ENCODE measurements at places on chromosomes 11 and 22.

DNA sequence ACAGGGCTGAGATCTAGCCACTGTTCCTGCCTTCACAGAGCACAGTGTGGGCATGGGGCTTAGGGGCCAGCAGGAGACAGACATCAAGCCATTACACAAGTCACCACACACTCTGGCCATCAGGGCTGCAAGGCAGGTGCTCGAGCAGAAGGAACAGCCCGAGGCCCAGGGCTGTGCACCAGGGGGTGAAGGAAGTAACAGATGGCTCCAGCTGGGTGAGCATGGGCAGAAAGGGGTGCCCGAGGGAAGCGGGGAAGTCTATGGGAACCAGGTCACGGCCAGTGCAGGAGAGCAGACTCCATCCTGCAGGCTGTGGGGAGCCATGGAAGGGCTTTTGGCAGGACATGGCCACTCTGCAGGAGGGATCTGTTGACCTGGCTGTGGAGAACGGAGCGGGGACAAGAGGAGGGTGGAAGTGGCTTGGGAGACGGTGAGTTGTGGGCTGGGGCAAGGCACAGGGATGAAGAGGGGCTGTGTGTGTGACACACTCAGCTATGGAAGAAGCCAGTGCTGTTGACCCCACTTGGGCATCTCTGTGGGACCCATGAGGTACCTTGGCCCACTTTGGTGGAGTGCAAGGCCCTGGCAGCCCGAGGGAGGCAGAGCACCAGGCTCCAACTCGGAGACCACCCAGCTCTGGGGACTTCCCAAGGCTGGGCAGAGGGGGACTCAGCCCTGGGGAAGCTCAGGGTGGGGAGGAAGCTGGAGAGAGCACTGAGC, 3.6 kb downstream of the C11orf68 start:
- no peak for DNase-seq

DNA sequence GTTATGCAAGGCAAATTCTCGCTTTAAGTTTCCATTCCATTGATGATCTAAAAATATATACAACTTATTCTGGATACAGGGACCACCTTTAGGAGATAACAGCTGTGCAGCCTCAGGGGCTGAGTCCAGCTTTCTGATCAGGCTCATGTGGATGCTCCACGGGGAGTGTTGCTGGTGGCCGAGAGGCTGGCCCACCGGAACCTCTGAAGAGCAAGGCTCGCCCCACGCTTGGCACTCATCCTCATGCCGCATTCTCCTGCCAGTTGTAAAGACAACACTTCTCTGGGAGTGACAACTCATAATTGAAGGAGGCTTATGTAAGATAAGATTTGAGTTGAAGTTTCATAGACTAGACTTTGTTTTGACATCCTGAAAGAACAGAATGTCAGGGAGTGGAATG, 123.5 kb downstream of the MPPED1 start:
- DNase-seq: no peak

- DNase-seq: no peak
Measured at GRCh38 chr11:66787934-66788758, 55.1 kb upstream of the RCE1 start.

DNA sequence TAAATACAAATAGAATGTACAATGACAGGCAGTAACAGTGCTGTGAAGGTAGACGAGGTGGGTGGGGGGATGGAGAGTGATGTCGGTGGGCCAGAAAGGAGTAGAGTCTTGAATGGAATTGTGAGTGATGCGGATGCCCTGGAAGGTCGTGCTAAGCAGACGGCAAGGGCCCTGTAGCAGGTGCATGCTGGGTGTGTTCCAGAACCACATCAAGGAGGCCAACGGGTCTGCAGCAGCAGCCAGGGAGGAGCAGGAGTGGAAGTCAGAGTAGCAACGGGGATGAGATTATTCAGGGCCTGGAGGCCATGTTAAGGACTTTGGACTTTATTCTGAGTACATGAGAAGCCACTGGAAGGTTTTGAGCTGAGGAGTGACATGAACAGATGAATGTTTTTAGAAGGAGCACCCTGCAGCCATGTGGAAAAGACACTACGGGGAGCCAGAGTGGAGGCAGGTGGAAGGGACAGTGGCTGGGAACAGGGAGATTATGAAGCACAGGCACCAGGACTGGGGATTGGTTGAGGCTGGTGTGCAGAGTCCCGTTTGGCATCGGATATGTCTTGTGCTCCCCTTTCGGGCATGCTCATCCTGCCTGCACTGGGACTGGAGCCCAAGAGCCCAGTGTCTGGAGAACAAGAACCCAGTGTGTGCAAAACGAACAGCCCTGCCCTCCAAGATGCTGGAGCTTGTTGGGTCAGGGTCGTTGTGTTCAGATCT, 74.1 kb downstream of the COMMD9 start:
- no peak for DNase-seq

DNA sequence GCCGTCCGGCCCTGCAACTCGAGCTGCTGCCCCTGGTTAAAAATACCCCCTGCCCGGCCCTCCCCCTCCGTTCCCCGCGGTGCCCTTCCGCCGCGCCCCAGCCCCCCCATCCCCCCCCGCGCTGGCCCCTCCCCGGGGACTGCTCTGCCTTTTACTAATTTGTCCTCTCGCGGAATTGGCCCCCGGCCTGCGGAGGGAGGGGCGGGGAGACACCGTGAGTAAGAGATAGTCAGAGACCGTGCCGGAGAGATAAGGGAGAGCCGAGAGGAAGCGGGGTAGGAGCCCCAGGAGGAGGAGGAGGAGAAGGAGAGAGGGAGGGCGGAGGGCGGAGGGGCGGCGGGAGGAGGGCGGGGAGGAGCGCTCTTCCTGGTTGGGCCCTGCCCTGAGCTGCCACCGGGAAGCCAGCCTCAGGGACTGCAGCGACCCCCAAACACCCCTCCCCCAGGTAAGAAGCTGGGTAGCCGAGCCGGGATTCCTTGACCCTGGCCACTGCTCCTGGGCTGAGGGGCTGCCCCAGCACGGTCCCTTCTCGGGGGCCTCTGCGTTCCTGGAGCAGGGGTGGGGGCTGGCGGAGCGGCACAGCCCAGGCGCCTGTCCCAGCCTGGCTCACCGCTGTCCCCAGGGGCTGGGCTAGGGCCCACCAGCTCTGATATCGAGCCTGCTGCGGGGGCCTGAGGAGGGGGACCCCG, at the start of gene CAPN1:
TSS of gene CAPN1 (plus strand) at position 360 of the 689 bp plus-strand sequence. CDS start 774 bp downstream, outside the sequence.
- peak; percentile 52 for DNase-seq

DNA sequence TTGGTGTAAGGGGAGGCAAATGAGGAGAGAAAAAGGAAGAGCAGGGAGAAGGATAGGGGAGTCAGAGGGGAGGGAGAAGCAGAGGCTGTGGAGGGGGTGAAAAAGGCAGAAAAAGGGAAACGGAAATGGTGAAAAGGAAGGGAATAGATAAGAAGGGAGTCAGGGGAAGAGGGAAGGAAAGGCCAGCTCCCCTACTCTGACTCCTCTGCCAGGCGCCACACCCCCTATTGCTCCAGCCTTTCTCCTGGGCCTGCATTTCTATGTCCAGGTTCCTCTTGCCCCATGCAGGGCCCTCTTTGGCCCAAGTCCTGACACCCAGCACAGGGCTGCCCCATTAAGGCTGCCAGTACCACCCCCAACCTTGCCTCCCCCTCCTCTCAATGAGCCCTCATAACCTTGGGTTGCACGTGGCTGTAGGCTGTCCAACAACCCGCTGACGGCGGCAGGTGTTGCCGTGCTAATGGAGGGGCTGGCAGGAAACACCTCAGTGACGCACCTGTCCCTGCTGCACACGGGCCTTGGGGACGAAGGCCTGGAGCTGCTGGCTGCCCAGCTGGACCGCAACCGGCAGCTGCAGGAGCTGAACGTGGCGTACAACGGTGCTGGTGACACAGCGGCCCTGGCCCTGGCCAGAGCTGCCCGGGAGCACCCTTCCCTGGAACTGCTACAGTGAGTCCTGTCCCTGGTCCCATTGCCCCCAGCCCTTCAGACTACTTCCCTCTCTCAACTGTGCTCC, 3.4 kb upstream of the NHERF4 start:
- DNase-seq: no peak

Data from hindlimb muscle (tissue), 1 donor.